ENCODE measurements at places on chromosomes 3 and 15.

DNA sequence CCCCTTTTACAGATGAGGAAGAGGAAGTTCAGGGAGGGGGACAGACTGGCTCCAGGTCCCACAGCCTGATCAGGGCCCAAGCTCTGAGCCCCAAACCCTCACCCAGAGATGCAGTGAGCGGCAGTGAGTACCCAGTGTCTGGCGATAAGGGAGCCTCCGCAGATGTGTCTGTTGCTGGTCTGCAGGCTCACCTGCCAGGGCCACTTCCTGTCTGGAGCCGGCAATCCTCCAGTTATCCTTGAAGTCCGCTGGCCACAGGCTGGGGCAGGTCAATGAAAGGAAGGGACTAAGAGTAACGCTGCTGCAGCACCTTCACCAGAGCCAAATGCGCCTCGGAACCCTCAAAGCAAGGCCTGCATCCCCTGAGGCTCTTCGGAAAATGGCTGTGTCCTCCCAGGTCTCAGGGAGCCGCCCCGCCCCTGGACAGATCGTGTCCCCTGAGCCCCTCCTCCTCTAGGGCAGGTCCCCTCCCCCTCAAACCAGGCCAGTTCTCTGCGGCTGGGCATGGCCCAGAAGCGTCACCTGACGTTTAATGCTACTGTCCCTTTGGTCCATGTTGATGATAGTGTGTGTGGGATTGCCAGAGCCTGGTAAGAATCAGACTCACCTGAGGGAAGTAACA is 51.5 kb downstream of the MYL3 start:
- H3K27ac ChIP-seq, result no peak overlapping the region
- peaks cover 5% of the 10 kb centered on the region for H3K4me1 ChIP-seq
- H3K27me3 ChIP-seq, result peaks cover 23% of the 10 kb centered on the region
- no peaks in the 10 kb centered on the region for H3K36me3 ChIP-seq
- DNase-seq, result no peak

DNA sequence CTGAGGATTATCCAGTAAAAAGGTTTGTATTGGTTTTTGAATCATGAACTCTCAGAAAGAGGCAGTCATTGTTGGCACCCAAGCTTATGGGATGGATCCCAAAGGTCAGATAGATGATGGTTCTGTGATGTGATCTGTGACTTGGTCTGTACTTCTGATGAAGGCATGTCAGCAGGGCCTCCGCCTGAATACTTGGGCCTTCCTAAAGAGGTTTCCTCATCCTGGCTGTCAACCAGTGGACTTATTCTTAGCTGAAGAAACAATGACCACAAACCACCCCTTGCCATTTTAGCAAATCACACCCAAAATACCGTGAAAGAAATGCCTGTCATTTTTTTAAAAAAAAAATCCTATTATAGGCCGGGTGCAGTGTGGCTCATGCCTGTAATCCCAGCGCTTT is 48.2 kb upstream of the SLC9A9 start:
- no peaks in the 10 kb centered on the region for H3K36me3 ChIP-seq
- no peaks in the 10 kb centered on the region for H3K27me3 ChIP-seq
- DNase-seq, result no peak
- H3K27ac ChIP-seq, result no peak overlapping the region
- no peak overlapping the region for H3K4me3 ChIP-seq
- no peaks in the 10 kb centered on the region for H3K4me1 ChIP-seq

- peaks cover 27% of the 10 kb centered on the region for H3K4me1 ChIP-seq
- H3K36me3 ChIP-seq, result no peaks in the 10 kb centered on the region
- no peak overlapping the region for H3K27ac ChIP-seq
- DNase-seq, result no peak
- no peaks in the 10 kb centered on the region for H3K27me3 ChIP-seq
- H3K4me3 ChIP-seq, result no peak overlapping the region
Measured at GRCh38 chr3:129617381-129618185, 11.1 kb upstream of the PLXND1 start.

DNA sequence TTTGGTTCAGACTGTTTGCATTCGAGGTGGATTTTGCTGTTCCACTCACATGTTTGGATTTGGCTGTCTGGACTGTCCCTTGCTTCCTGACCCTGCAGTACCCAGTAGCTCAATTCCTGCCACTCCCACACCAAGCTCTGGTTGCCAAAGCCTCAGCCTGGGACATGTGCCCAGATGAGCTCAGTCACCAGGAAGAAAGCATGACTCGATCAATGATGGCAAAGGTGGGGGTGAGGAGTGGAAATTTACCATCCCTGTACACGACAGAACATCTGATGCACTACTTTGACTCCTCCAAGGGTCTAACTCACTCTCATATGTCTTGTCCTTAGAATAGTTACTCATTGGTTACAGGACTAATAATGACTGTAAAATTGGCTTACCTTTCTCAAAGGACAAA is 45.2 kb downstream of the ZNF385D start:
- no peak for DNase-seq
- no peaks in the 10 kb centered on the region for H3K36me3 ChIP-seq
- no peak overlapping the region for H3K27ac ChIP-seq
- no peaks in the 10 kb centered on the region for H3K27me3 ChIP-seq

DNA sequence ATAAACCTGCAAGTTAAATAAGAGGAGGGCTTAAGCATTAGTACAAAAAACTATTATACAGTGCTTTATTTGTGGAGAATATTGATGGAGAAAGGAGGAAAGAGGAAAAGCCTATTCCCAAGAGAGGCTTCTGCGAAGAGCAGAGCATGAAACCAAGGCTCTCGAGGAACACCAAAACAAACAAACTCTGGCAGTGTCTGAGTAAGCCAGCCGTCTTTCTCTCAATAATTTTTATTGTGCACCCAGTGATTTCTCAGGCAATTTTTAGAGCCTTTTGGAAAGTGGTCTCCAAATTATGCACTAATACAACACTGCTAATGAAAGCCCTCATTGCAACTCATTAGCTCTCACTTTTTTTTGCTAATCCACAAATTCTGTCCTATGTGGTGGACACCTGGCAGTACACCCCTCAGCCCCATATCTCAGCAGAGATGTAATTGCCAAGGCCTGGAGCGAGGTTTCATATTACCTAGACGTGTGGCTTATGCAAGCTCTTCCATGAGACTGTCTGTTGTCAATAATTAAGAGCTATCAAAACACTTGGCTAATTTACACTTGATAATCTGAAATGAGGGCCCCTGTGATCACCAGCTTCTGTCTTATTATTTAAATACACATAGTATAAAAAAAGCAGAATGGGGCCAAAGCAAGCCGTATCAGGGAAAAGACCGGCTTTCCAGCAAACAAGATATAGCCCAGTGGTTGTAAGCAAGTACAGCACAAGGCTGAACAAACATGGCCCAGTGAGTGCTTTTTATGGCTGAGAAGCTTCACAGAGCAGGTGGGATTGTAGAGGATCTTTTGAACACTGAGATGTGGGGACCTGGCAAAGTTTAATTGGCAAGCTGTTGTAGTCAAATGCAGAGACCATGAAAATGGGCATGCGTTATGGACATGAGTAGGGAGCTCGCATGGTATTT is 216.9 kb downstream of the ROBO2 start:
- H3K4me1 ChIP-seq, result no peaks in the 10 kb centered on the region
- no peak for DNase-seq
- H3K4me3 ChIP-seq, result no peak overlapping the region
- no peaks in the 10 kb centered on the region for H3K36me3 ChIP-seq
- H3K27ac ChIP-seq, result no peak overlapping the region
- H3K27me3 ChIP-seq, result no peaks in the 10 kb centered on the region

DNA sequence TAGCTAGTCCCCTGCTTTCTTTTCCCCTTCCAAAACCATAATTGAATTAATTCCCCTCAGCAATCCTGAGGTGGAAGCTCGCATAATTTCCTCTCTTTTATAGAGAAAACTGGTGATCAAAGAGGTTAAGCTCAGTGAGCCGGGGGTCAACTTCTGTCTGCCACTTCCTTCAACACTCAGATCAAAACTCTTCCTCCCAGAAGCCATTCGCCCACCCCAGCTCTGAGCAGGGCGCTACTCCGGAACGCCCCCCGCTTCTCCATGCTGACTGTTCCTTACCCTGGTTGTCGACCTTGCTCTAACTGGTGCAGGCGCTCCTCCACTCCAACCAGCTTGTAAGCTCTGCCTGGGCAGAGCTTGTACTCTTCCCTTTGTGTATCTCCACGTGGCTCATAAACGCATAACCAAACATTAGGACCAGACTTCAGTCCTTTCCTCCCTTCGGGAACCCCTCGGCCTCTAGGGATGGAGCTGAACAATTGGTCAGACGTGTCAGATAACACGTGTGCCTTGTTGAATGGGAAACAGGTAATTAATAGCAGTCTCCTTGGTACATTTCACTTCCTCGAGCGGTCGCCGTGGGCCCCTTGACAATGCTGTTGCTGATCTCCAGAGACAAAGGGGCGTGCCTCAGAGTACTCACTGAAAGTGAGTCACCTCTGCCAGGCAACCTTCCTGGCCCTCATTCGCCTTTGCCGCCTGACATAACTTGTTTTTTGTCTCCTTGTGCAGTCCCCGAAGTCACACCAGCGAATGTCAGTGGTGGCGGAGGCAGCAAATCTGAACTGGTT is 71.8 kb downstream of the IL5RA start:
- H3K27me3 ChIP-seq, result no peaks in the 10 kb centered on the region
- H3K36me3 ChIP-seq, result peaks cover 56% of the 10 kb centered on the region
- no peak overlapping the region for H3K4me3 ChIP-seq

DNA sequence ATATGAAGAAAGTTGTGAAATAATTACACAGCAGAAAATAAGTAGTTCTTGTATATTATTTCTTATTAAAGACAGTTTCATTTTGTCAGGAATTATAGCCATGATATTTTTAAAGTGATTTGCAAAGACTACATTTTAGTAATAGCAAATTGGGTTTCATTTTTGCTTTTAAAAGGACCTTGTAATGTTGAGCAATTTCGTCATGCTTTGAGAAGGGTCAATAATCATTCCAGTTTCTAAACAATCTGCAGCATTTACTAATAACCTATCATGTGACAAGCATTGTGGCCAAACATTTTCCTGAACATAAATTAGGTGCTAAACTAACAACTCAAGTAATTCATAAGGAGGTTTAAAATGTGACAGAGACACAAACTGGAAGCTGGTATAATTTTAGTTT is 214.4 kb upstream of the CBLB start:
- no peak for DNase-seq
- H3K27ac ChIP-seq, result no peak overlapping the region
- H3K27me3 ChIP-seq, result no peaks in the 10 kb centered on the region
- H3K4me1 ChIP-seq, result no peaks in the 10 kb centered on the region

All from tibial nerve (tissue), 4 donors.